SJCRH30 (cell line): ENCODE measurements at places on chromosomes 7 and 10. TPM values are rescaled to one million over a fixed set of nuclear protein-coding genes. Genes with fewer than 3 reads are reported as not detected.

Gene C7orf57
- total RNA-seq, result 0.06 TPM in 1 of 2 replicates, not detected in the other

Gene PAPOLB
- not detected in 2 replicates for total RNA-seq

- no peaks in the 10 kb centered on the region for H3K27me3 ChIP-seq
- H3K36me3 ChIP-seq, result no peaks in the 10 kb centered on the region
These were observed 1.6 kb downstream of the PHTF2 start for GRCh38 chr7:77800158-77800557.

Gene SLC13A1
- total RNA-seq, result 0.03 and 0.14 TPM in 2 replicates

Gene PRPS1L1
- total RNA-seq, result not detected in 2 replicates

Gene LLCFC1
- not detected in 2 replicates for total RNA-seq
